ENCODE measurements at places on chromosomes 4 and X.

DNA sequence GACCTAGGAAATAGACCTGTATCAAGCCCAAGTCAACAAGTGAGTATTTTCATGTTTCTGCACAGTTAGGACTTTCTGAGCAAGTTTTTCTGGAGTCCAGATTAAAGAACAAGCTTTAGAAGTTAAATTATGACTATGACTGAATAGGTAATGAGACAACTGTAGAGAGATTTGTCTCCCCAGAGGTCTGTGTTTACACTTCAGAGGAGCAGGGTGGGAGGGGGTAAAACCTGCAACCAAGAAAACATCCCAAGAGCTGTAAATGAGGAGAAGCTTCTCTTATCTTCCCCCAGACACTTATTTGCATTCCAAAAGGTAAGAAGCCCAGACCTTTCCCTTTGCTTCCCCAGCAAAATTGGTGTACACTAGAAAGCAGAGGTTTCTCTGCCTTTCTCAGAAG, 22.1 kb upstream of the CEP135 start:
- no peak for DNase-seq

- no peak for DNase-seq
These were observed 15.7 kb downstream of the MSX1 start for GRCh38 chr4:4875147-4875546.

GRCh38 chr4:188551156-188551555, 411.9 kb downstream of the TRIML1 start:
- no peak for DNase-seq

GRCh38 chr4:94924566-94924965, 166.8 kb downstream of the BMPR1B start:
- no peak for DNase-seq

DNA sequence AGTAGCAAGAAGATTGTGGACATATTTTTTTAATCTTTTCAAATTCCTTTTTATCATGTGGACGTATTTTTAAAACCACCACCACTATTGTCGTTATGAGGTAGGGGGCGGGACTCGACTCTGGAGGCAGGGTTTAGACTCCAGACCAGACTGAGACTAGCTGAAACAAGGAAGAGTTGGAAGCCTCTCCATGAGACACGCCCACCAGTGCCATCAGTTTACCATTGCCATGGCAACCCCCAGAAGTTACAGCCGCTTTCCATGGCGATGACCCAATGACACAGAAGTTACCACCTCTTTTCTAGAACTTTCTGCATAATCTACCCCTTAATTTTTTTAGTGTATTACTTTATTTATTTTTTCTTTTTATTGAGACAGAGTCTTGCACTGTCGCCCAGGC, 8.7 kb downstream of the MRFAP1 start:
- DNase-seq, result no peak

- peak; percentile 93 for DNase-seq
These were observed 107.9 kb downstream of the ABLIM2 start for GRCh38 chr4:8050555-8051206.

DNA sequence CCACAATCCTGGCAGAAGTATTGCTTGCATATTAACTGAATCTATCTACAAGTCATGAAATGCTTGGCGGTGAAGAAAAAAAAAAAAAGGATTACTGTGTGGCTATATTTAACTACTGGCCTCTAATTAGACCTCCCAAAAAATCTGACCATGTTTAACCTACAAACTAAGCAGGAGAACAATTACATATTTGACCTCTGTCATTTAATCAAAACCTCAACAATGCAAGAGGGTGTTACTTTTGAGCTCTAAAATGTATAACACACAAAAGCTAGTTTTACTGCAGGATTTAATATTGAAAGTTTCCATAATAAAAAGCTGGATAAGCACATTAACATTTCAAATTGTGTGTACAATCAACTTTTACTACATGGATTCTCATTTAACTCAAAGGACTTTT, 1.5 kb downstream of the ITM2A start:
- no peak for DNase-seq

DNA sequence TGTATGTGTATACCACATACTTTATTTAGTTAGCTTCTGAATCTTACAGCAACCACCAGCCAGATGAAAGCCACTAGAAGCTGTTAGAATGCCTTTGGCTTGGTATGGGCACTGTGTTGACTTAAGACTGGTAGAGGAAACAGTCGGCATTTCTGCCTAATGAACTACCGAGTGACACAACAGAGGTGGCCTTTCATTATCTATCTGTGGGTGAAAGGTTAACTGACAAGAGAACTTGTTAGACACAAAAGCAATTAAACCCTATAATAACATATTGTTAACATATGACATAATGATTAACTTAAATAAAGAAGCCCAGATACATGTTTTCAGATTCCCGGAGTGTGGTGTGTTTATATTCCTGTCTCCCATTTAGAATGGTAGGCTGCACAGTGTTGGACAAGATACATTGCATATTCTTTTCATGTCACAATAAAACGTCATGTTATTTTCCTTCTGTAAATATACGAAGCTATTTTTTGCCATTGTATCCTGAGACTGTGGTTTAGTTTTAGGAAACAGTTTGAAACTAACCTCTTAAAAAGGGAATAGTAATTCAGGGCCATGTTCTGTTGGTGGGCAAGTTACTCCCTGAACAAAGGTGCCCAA, 181.5 kb downstream of the SLIT2 start:
- DNase-seq, result peak; percentile 47

DNA sequence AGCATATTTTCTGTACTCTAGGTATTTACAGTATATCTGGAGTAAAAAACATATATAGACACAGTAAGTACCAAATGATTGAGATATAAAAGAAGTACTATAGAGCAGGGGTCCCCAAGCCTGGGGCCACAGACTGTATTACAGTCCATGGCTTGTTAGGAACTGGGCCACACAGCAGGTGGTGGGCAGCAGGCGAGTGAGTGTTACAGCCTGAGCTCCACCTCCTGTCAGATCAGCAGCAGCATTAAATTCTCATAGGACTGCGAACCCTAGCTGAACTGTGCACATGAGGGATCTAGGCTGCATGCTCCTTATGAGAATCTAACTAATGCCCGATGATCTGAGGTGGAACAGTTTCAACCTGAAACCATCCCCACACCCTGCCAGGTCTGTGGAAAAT, 300.7 kb downstream of the NR3C2 start:
- DNase-seq, result no peak

DNA sequence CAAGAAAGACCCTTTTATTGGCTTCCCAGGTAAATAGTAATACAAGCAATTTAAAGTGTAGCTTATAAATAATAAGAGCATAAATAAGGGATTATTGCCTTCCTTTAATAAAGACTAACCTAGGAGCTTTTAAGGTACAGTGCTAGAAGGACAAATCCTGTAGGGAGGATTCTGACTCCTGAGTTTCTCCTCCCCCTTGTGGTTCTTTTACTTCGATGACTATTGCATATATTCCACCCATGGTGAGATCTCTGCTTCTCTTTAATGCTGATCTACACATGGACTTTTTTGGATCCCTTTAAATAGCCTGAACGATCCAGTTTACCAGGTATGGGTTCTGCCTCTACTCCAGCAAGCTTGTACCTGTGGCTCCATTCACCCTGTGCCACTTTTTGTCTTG, 2.5 kb downstream of the GALNT7 start:
- DNase-seq, result peak; percentile 16

DNA sequence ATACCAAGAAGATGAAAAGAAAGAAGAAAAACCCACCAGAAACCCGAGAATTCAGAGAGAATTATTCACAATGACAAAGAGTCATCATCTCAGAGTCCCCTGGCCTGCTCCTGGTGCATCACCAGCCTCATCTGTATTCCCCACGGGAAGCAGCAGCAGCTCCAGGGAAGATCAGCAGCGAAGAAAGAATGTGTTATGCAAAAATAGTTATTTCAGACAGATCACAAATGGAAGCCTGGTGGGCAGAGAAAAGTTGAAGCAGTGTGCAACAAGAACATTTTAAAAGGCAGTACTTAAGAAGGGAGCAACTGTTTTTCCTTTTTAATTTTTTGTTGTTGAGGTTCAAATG, 189.2 kb downstream of the PPP3CA start:
- no peak for DNase-seq

DNA sequence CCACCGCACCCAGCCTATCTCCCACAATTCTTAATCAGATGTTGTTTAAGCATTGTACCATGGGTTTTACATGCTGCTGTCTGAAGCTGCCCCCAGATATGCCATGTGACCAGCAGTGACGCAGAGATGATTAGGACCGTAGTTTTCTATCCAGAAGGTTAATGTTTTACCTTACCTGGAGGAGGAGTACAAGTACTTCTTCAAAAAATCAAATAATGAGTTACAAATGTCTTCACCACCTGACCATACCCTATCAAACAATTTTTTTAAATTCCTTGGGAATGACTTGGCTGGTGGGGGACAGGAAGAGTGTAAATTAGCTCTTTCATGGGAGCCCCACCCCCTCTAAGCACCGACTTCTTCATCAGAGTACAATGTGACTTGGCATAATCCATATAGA, 16.2 kb upstream of the SGMS2 start:
- no peak for DNase-seq

GRCh38 chrX:37993837-37994619, 12.3 kb upstream of the SYTL5 start:
- peak; percentile 55 for DNase-seq

DNA sequence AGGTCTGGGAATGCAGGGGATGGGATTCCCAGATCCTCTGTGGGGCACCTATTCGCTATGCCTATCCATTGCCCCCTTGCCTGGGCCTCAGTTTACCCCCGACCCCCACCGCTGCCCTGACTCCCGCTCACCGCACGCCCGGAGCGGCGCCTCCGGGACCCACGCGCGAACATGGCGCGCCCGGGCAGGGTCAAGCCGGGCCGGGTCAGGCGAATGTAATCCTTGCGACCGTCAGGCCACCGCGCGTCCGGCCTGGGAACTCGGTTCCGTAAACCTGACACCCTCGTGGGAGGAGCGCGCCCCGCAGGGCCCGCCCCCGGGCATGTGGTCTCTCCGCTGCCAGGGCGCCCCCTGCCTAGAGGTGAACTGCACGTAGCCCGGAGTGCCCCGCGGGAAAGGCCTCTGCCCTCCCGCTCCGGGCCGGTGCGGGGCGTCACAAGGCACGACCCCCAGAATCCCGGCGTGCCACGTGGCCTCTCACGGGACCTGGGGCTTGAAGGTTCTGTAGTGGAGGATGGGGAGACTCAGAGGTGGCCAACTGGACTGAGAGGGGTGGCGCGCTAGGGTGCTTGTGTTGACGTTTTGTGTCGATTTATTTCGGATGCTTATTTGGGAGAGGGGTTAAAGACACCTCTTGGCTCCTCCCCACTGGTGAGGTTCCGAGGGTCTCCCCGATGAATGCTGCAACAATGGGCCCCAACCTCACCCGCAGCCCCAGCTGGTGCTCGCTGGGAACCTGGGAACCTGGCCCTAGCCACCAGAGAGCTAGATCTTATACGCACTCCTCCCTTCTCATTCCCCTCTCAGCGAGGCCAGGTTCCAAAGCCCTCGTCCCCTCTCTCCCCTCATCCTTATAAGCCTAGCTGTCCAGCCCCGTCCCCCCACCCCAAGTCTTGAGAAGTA, at the start of gene PRICKLE3:
Gene PRICKLE3 (minus strand): TSS at position 249 of the 903 bp plus-strand sequence. CDS start 76 bp downstream, at position 173.
- peak; percentile 72 for DNase-seq

- no peak for DNase-seq
These were observed 61.2 kb downstream of the FAM53A start for GRCh38 chr4:1622956-1623355.

- peak; percentile 8 for DNase-seq
These were observed 1.6 kb downstream of the SCD5 start for GRCh38 chr4:82797040-82797404.

DNA sequence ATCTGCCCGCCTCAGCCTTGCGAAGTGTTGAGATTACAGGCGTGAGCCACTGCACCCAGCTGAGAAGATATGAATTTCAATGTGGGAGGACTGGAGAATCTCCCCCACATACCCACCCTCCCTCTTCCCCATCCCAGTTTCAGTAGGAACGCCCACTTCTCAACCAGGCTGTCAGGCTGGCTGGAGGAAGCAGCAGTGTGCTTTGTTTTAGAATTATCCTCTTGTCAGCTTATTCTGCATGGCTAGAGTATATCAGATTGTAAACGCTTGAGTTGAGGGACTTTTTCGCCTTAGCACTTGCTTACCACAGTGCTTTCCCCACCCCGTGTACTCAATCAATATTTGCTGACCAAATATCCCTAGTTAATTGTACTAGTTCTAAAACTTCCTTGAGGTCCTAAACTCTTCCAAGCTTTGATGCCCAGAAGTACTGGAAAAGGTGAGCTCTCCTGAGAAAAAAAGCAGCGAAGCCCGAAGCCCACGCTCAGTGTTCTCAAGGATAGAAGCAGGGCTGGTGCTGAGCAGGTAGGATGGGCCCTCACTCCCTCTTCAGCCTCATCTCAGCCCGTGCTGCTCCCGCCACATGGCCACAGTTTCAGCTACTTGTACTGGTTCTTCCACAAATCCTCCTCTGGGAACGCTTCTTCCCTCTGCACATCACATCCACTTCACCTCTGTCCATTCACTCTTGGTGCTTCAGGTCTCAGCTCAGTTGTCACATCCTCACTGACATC, 7.3 kb upstream of the ARHGAP10 start:
- DNase-seq, result no peak

DNA sequence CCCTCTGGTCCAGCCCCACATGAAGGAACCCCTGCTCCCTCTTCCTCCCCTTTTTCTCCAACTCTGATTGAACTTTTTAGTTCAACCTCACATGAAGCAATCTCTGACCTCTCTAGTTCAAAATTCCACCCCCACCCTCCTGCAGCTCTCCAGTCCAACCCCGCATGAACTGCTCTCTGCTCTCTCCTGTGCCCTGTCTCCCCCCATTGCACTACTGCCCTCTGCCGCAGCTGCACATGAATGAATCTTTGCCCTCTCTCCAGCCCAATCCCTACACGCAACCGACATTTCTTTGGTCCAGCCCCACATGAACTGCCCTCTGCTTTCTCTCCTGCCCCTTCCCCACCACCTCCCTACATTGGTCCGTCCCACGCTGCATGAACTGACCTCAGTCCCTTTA, 6.9 kb downstream of the CETN2 start:
- no peak for DNase-seq

DNA sequence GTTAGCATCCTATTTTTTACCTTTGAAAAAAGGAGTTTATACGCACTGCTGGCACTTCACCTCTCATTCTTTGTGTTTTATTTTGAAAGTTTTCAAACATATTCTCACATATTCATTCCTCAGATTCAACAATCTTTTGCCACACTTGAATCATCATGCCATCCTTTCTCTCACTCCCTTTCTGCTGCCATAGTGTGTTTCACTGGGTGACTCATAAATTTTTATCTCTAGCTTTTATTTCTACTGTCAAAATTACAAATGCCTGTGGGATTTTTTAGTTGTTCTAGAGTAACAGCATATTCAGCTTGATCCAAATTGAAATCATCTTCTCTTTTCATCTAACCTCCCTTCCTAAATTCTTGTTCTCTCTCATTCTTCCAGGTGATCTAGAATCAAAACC, 28.0 kb downstream of the MFSD8 start:
- DNase-seq, result no peak

DNA sequence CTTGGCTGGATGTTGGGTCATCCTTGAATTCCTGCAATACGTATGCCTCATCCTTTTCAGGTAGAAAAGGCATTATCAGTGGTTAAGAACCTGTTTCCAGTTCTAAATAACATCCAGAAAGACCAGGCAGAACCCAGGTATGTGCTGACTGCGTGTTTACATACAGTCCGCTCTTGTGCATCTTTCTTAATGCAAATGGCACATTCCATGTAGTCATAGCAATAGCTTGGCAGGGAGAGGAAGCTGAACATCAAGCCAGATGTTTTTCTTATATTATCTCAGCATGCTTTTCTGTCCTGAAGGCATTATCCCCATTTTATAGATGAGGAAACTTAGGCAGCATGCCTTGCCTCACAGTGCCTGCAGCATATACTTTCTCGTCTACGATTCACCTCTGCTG, 2.1 kb downstream of the DCLK2 start:
- no peak for DNase-seq

Data from NCI-H146 (cell line).